ENCODE measurements at places on chromosomes 2 and 18. TPM values are rescaled to one million over a fixed set of nuclear protein-coding genes. Genes with fewer than 3 reads are reported as not detected.

- DNase-seq, result no peak
Measured at GRCh38 chr2:135473567-135473966, 57.5 kb downstream of the ZRANB3 start.

DNA sequence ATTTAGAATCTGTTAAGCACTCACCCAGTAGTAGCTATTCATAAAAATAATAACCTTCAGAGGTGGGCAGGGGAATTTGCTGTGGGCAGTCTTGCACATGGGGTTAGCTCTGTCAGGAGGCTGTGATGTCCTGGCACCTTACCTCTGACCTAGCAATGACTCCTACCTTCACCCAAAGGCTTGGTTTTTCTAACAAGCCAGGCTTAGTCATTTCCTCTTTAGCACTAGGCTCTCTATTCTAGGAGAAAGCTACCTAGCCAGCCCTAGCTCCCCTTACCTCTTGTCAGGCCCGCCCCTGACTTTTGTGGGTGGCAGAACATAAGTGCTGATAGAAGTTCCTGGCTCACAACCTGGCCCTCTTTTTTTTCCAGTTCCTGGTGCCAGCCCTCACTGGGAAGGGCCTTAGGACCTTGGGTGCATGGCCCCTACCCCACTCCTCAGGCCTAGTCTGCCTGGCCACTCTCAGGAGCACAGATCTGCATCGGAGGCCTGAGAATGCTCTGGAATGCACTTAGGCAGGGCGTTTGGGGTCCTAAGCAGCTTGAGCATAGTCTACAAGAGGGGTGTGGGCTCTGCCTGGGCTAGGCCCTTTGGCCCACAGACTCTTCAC is 17.7 kb downstream of the CPLX4 start:
- DNase-seq, result no peak

- peak; percentile 26 for DNase-seq
Measured at GRCh38 chr2:1731963-1732768, 12.1 kb downstream of the PXDN start.

- DNase-seq, result no peak
Measured at GRCh38 chr2:161004379-161004778, 155.8 kb upstream of the TANK start.

- DNase-seq, result no peak
Measured at GRCh38 chr2:42249284-42249683, 80.1 kb downstream of the EML4 start.

DNA sequence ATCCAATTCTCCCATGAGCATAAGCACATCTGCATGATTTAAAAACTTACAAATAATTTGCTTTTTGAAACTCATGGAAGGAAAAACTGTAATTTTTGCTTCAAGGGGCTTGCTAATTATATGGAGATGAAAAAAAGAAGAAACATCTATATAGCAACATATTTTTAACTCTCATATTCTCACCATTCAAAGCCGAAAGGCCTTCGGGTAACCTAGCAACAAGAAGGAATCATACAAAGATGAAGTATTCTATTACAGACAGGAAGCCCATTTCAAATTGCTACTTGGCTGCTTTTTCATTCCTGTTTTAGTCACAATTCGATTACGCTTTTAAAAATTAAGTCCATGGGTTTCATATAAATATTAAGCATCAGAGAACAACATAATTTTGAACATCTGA is 39.2 kb upstream of the RNU4ATAC start:
- DNase-seq, result no peak

GRCh38 chr2:239878686-239879085 is 146.5 kb downstream of the NDUFA10 start:
- no peak for DNase-seq

DNA sequence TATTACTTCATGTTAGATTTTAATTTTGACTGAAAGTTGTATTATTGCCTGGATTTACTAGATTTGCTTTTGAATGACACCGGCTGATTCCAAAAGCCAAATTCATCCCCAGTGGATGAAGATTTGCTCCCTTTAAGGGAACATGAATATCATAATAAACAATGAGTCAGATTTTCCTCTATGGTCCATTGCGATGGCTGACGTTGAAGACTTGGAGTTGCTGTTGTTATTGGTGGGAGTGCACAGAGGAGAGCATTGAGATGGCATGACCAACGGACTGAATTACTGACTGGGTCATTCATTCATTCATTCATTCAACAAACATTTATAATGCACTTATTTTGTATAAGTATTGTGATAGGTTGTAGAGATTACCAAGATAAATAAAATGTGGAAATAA is 33.4 kb upstream of the LYPD1 start:
- no peak for DNase-seq

DNA sequence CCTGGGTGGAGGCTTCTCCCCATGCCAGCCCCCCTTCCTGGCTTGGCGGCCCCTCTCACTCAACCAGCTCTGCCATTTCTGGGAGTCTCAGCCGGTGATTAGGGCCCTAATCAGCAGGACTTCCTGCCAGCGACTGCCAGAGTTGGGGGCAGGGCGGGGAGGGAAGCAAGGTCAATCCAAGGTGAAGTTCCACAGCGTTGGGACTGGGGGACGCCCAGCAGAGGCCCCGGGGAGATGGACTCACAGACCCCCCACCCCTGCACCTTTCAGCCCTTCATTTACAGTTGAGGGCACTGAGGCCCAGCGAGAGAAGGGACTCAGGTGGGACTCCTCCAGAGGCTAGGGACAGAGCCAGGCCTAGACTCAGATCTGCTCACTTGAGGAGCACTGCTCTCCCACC is 65.3 kb downstream of the TNS1 start:
- DNase-seq, result peak; percentile 68

DNA sequence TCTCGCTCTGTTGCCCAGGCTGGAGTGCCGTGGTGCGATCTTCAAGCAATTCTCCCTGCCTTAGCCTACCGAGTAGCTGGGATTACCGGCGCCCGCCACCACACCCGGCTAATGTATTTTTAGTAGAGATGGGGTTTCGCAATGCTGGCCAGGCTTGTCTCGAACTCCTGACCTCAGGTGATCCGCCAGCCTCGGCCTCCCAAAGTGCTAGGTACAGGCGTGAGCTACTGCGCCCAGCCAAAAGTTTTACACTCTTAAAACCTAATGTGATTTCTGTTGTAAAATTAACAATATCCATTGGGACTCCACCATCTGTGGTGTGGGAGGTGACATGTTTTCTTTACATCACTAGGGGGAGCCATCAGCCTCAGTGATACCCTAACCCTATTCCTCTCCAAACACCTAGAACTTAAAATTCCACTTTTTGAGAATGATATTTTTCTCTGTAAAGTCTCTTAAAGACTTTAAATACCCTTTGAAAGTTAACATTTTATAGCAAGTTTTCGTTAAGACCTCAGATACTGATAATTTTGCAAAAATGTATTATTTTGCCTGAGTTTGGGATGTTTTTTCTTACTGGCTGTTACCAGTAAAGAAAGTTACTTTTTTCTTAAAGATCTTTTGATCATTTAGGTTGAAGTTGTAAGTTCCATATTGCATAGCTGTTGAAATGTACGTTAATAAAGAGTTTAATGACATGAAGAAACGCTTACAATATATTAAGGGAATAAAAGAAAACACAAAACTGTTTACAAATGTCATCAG is 11.6 kb upstream of the EIF2AK2 start:
- DNase-seq, result no peak

DNA sequence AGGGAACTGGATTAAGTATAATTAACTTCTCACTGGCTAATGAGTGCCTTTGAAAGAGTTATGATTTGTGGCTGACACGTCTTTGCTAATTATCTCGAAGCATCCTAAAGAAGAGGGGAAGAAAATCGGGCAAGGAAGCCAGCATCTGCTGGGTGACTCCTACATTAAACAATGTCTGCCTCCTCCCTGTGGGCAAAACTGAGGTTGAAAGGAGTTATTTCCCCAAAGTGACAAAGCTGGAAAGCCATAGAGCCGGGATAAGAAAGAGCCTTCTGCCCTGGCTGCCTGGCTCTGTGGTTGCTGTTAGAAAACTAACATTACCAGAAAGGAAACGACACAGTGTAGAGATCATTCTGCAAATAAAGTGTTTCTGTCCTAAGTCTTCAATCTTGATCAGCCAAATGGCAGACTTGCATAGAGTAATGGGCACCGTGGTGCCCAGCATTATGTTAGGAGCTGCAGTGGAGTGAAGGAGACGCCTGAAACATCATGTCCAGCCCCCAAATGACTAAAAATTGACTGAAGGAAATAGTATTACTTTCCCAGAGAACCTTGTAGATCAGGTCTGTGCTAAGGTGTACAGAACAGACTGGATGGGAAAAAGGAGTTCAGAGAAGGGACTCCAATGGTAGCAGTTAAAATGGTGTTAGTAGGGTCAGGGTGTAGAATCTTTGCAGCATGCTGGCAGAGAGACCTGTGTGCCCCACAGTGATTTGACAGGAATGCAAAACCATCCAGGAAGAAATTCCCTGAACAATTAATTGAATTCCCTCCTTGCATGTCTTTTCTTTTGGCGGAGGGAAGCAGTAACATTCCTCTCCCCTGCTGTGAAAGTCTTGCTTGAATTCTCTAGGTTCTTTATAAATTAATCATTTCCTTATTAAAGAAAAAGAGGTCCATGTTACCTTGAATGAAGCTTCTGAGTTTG is 44.4 kb downstream of the ALPK2 start:
- DNase-seq, result no peak

- no peak for DNase-seq
Measured at GRCh38 chr2:40470822-40471813, 19.2 kb upstream of the SLC8A1 start.

The ATOH8 gene
- 23.3 TPM for total RNA-seq

The MAP2 gene
- total RNA-seq, result 6.2 TPM

Data from left ventricle myocardium inferior (tissue), 1 donor.